ENCODE measurements at places on chromosomes 11 and 22. TPM values are rescaled to one million over a fixed set of nuclear protein-coding genes. Genes with fewer than 3 reads are reported as not detected.

- no peak overlapping the region for H3K27ac ChIP-seq
- H3K27me3 ChIP-seq, result no peaks in the 10 kb centered on the region
- H3K4me3 ChIP-seq, result no peak overlapping the region
- no peaks in the 10 kb centered on the region for H3K4me1 ChIP-seq
- DNase-seq, result no peak
- no peaks in the 10 kb centered on the region for H3K36me3 ChIP-seq
Measured at GRCh38 chr22:46233231-46233630, 16.9 kb downstream of the CDPF1 start.

- H3K27me3 ChIP-seq, result no peaks in the 10 kb centered on the region
- DNase-seq, result peak; percentile 30
- H3K4me1 ChIP-seq, result peaks cover 15% of the 10 kb centered on the region
- peak overlapping the region; percentile 96 for H3K27ac ChIP-seq
Measured at GRCh38 chr22:19942157-19943081, 801 bp upstream of the TXNRD2 start.

GRCh38 chr11:117345039-117345438, 17.4 kb downstream of the CEP164 start:
- no peaks in the 10 kb centered on the region for H3K36me3 ChIP-seq
- no peaks in the 10 kb centered on the region for H3K27me3 ChIP-seq
- no peaks in the 10 kb centered on the region for H3K4me1 ChIP-seq
- no peak for DNase-seq
- H3K4me3 ChIP-seq, result no peak overlapping the region
- no peak overlapping the region for H3K27ac ChIP-seq

DNA sequence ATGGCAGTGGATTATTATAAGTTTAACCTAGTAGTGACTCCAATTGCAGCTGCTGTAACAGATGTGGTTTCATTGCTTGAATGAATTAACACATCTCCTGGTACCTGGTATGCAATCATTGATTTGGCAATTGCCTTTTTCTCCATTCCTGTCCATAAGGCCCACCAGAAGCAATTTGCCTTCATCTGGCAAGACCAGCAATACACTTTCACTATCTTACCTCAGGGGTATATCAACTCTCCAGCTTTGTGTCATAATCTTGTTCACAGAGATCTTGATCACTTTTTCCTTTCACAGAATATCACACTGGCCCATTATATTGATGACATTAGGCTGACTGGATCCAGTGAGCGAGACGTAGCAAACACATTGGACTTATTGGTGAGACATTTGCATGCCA, 128.7 kb upstream of the ZC3H12C start:
- DNase-seq, result no peak
- H3K27ac ChIP-seq, result no peak overlapping the region
- H3K36me3 ChIP-seq, result no peaks in the 10 kb centered on the region
- no peaks in the 10 kb centered on the region for H3K4me1 ChIP-seq

- H3K27ac ChIP-seq, result no peak overlapping the region
- DNase-seq, result no peak
- no peaks in the 10 kb centered on the region for H3K36me3 ChIP-seq
- H3K27me3 ChIP-seq, result no peaks in the 10 kb centered on the region
Measured at GRCh38 chr11:95307286-95307685, 76.3 kb upstream of the SESN3 start.

GRCh38 chr11:5665051-5665570, 19.8 kb downstream of the TRIM5 start:
- no peaks in the 10 kb centered on the region for H3K27me3 ChIP-seq
- H3K4me3 ChIP-seq, result no peak overlapping the region
- no peaks in the 10 kb centered on the region for H3K4me1 ChIP-seq
- H3K36me3 ChIP-seq, result no peaks in the 10 kb centered on the region
- no peak overlapping the region for H3K27ac ChIP-seq
- DNase-seq, result no peak

- H3K27ac ChIP-seq, result no peak overlapping the region
- peaks cover 27% of the 10 kb centered on the region for H3K36me3 ChIP-seq
- H3K27me3 ChIP-seq, result no peaks in the 10 kb centered on the region
- H3K4me1 ChIP-seq, result peaks cover 31% of the 10 kb centered on the region
- DNase-seq, result no peak
Measured at GRCh38 chr11:68384530-68385081, 72.2 kb downstream of the LRP5 start.

DNA sequence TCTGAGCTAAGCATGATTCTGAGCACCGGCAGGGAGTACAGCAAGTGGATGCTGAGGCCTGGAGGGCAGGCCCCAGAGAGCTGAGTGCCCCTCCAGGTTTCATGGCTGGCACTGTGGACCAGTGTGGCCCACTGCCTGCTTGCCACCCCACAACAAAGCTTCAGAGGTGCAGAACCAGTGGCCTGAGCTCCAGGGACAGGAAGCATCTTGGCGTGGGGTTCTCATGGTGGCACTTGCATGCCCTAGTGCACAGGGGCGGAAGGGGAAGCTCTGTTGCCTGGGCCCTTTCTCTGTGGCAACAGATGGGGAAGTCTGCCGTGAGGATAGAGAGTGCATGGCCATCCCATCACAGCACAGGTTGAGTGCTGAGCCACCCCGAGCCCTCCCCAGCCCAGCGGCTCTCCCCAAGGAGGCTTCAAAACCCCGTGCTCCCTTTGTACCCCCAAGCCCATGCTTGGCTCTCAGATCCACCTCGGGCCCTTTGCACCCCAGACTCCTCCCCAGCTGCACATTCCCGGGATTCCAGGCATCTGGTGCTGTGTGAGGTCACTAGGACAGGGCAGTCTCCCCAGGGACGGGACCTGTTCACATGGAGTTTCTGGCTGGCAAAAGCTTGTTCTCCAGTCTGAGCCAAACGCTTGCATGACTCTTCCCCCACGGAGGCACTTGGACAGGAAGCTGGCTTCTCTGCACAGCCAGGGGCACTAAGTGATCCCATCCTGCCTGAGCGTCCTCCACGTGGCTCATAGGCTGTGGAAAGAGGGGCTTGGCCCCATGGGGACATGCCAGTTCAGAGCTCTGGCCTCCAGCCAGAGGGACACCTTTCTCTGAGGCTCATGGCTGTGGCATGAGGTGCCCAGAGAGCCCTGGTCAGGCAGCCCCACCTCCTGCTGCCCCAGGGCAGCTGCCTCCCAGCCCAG, 4.2 kb downstream of the SLC25A1 start:
- no peaks in the 10 kb centered on the region for H3K27me3 ChIP-seq
- H3K4me3 ChIP-seq, result no peak overlapping the region
- DNase-seq, result peak; percentile 49
- H3K36me3 ChIP-seq, result peaks cover 5% of the 10 kb centered on the region
- H3K4me1 ChIP-seq, result peaks cover 54% of the 10 kb centered on the region

GRCh38 chr11:127052404-127052803, 51.8 kb upstream of the KIRREL3 start:
- H3K27me3 ChIP-seq, result no peaks in the 10 kb centered on the region
- no peak for DNase-seq
- H3K27ac ChIP-seq, result no peak overlapping the region
- H3K4me3 ChIP-seq, result no peak overlapping the region
- H3K4me1 ChIP-seq, result no peaks in the 10 kb centered on the region
- H3K36me3 ChIP-seq, result no peaks in the 10 kb centered on the region

- H3K27me3 ChIP-seq, result no peaks in the 10 kb centered on the region
- no peak overlapping the region for H3K27ac ChIP-seq
- no peaks in the 10 kb centered on the region for H3K36me3 ChIP-seq
- no peak overlapping the region for H3K4me3 ChIP-seq
Measured at GRCh38 chr11:20357150-20357549, 6.4 kb upstream of the HTATIP2 start.

DNA sequence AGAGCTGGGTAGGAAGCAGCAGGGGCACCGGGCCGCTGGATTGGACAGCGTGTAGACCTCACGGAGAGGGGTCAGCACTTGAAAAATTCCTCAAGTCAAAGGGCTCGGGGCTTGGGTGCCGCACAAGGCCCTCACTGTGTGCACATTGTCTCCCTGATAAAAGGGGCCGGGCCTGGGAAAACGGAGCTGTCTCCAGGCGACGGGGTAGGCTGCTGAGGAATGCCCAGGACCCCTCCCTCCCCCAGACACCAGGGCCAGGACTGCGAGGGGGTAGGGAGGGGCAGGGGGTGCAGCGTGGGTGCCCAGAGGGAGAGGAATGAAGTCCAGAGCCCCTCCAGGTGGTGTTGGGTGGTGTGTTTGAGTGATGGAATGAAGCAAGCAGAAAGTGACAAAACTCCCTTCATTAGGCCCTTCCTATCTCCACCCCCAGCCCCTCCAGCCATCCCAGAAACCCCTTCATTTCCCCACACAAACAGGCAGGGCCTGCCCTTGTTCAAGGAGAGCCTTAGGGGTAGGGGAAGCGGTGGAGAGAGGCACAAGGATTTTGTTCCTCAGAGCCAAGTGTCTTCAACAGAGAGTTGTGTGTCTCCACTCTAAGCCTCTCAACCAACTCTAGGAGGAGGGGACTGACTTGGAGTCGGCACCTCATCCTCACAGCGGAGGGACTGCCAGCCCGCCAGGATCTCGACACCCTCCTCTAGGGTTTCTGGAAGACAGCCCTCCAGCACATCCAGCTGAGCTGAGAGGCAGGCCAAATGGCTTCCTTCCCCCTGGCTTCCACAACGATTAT, 63.9 kb downstream of the SYN3 start:
- no peak overlapping the region for H3K27ac ChIP-seq
- H3K4me1 ChIP-seq, result no peaks in the 10 kb centered on the region
- H3K4me3 ChIP-seq, result no peak overlapping the region
- no peaks in the 10 kb centered on the region for H3K27me3 ChIP-seq
- no peaks in the 10 kb centered on the region for H3K36me3 ChIP-seq

DNA sequence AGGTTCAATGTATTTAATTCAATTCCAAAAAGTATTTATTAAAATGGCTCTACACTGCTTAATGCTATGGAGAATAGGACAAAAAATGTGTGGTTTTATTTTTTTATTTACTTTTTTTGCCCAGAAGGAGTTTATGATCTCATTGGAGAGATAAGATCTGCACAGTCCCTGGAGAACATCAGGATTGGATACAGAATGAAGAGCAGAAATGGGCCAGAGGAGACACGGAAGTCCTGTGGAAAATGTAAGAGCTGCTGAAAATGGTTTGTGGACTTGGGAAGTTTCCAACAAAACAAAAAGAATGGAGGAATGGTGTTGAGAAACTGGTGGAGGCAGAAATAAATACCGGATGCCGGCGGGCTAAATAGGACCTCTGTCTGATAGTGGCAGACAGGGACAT, 554.6 kb downstream of the OPCML start:
- H3K4me1 ChIP-seq, result peaks cover 21% of the 10 kb centered on the region
- no peaks in the 10 kb centered on the region for H3K27me3 ChIP-seq
- no peak overlapping the region for H3K4me3 ChIP-seq
- DNase-seq, result no peak
- no peak overlapping the region for H3K27ac ChIP-seq

DNA sequence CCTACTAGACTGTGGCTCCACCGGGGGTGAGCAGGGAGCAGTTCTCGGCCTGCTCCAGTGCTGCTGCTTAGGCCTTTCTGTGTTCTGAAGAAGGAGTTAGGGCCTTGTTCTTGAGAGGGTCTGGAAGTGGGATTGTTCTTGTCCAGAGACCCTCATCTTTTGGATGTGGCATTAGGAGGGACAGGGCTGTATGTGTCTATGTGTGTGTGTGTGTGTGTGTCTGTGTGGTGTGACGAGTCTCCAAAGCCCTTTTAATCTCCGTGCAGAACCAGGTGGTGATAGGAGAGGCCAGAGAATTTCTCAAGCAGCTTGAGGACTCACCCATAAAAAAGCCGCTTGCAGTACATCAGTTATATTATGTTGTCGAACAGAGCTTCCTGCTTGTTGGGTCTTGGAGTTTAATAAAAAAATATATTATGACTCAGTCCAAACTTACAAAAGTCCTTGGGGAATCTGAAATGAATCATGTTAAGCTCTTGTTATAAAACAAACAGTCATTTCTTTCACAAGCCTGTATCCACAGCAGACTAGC, 196.5 kb downstream of the TENM4 start:
- H3K27ac ChIP-seq, result no peak overlapping the region
- no peak overlapping the region for H3K4me3 ChIP-seq
- H3K27me3 ChIP-seq, result no peaks in the 10 kb centered on the region
- H3K36me3 ChIP-seq, result no peaks in the 10 kb centered on the region

- peak overlapping the region; percentile 45 for H3K27ac ChIP-seq
- no peaks in the 10 kb centered on the region for H3K27me3 ChIP-seq
- peaks cover 16% of the 10 kb centered on the region for H3K4me1 ChIP-seq
- no peak for DNase-seq
- no peak overlapping the region for H3K4me3 ChIP-seq
- H3K36me3 ChIP-seq, result no peaks in the 10 kb centered on the region
Measured at GRCh38 chr11:78355309-78355705, 62.3 kb downstream of the GAB2 start.

GRCh38 chr22:34278121-34278520, 357.8 kb upstream of the LARGE1 start:
- no peaks in the 10 kb centered on the region for H3K27me3 ChIP-seq
- no peaks in the 10 kb centered on the region for H3K4me1 ChIP-seq
- H3K4me3 ChIP-seq, result no peak overlapping the region
- H3K36me3 ChIP-seq, result no peaks in the 10 kb centered on the region
- no peak for DNase-seq
- no peak overlapping the region for H3K27ac ChIP-seq

- no peaks in the 10 kb centered on the region for H3K27me3 ChIP-seq
- no peaks in the 10 kb centered on the region for H3K4me1 ChIP-seq
- no peak overlapping the region for H3K27ac ChIP-seq
- H3K36me3 ChIP-seq, result no peaks in the 10 kb centered on the region
Measured at GRCh38 chr11:129595038-129595962, 219.7 kb downstream of the BARX2 start.

GRCh38 chr22:27783436-27784119, 18.0 kb downstream of the MN1 start:
- H3K36me3 ChIP-seq, result no peaks in the 10 kb centered on the region
- no peak for DNase-seq
- H3K27me3 ChIP-seq, result no peaks in the 10 kb centered on the region
- no peaks in the 10 kb centered on the region for H3K4me1 ChIP-seq
- H3K27ac ChIP-seq, result no peak overlapping the region

- no peak overlapping the region for H3K4me3 ChIP-seq
- H3K36me3 ChIP-seq, result no peaks in the 10 kb centered on the region
- no peak for DNase-seq
- peaks cover 13% of the 10 kb centered on the region for H3K4me1 ChIP-seq
- no peak overlapping the region for H3K27ac ChIP-seq
Measured at GRCh38 chr11:86230921-86231434, 13.6 kb upstream of the EED start.

- peaks cover 2% of the 10 kb centered on the region for H3K27me3 ChIP-seq
- no peak for DNase-seq
- no peak overlapping the region for H3K4me3 ChIP-seq
- no peaks in the 10 kb centered on the region for H3K4me1 ChIP-seq
- no peaks in the 10 kb centered on the region for H3K36me3 ChIP-seq
Measured at GRCh38 chr11:122103726-122104125, 12.3 kb downstream of the BLID start.

DNA sequence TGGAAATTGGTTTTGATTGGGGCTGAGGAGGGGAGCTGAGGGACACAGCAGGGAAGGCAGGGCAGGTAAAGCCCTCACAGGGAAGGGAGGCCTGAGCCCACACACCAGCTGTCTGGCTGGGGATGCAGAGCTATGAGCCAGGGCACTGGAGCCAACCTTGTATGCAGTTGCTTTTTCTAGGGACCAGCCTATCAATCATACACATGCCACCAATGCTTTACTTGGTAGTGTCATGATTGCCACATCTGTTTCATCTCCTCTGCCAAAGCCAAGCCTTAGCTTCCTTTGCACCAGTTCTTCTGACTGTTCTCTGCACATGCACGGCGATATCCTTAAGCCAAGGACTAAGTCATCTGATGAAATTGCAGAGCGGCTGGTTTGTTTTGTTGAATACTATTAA, 207.1 kb upstream of the PLET1 start:
- H3K27ac ChIP-seq, result no peak overlapping the region
- H3K27me3 ChIP-seq, result no peaks in the 10 kb centered on the region
- no peak for DNase-seq
- H3K4me3 ChIP-seq, result no peak overlapping the region

Gene HPS5
- 17.5 TPM for total RNA-seq

Gene PHLDA2
- total RNA-seq, result 18.7 TPM

Gene KRTAP5-8
- not detected for total RNA-seq

Gene DNAJB7
- total RNA-seq, result not detected

Gene FAM227A
- 0.73 TPM for total RNA-seq

Gene TSPAN32
- total RNA-seq, result 0.97 TPM

Gene SCGB1D1
- total RNA-seq, result not detected

Gene KRTAP5-2
- total RNA-seq, result not detected

Gene ANKK1
- total RNA-seq, result 0.11 TPM

Gene PKNOX2
- total RNA-seq, result not detected

Measured in Caco-2 (cell line).